ENCODE measurements at places on chromosomes 1 and 21. TPM values are rescaled to one million over a fixed set of nuclear protein-coding genes. Genes with fewer than 3 reads are reported as not detected.

DNA sequence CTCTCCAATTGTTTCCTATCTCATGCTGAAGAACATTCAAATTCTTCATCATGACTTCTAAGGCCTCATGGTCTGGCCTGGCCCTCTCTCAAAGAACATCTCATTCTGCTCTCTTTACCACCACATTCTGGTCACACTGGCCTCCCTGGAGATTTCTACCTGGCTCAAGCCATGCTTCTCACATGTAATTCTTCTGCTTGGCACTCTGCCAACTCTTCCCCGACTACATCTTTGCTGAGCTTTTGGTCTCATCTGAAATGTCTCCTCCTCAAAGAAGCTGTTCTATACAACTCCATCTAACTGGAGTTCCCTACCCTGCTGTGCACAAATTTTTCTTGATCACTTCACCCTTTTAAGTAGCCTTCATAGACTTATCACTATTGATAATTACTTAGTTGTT lies 1.4 kb upstream of the TBX19 start:
- H3K27ac ChIP-seq: no peak overlapping the region
- DNase-seq: no peak
- H3K4me3 ChIP-seq: no peak overlapping the region
- H3K36me3 ChIP-seq: no peaks in the 10 kb centered on the region
- H3K4me1 ChIP-seq: no peaks in the 10 kb centered on the region

GRCh38 chr1:22332795-22333499 lies 118.7 kb upstream of the ZBTB40 start:
- H3K27ac ChIP-seq: no peak overlapping the region
- H3K4me1 ChIP-seq: no peaks in the 10 kb centered on the region
- no peaks in the 10 kb centered on the region for H3K27me3 ChIP-seq
- no peaks in the 10 kb centered on the region for H3K36me3 ChIP-seq
- DNase-seq: no peak

DNA sequence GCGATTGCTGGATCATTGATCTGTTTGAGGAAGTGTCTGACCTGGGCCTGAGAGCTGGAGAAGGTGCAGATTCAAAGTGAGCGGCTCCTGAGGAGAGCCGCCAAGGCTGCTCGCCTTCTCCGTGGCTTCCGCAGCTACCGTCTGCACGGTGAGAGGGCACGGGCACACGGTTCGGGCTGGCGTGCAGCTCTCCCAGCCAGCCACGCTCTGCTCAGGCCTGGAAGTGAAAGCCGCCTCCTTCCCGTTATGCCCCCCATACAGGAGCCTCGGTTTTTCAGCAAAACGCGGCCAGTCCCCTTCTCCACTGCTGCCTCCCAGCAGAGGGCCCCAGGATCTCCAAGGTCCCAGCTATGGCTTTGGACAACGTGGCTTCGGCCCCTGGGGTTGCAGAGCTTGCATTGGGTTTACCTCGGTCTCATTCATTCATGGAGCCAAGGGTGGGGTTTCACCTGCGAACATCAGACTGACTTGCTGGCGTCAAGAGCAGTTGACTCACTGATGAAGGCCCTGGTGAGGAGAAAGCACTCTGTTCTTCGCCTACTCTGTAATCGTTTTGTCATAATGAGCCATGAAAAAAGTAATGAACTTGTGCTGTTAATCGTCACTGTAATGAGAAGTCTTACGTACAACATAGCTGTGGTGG lies 24.4 kb upstream of the PDXK start:
- H3K4me1 ChIP-seq: no peaks in the 10 kb centered on the region
- no peak for DNase-seq
- H3K27ac ChIP-seq: no peak overlapping the region
- H3K27me3 ChIP-seq: no peaks in the 10 kb centered on the region
- H3K36me3 ChIP-seq: no peaks in the 10 kb centered on the region

- H3K4me3 ChIP-seq: no peak overlapping the region
- DNase-seq: no peak
- H3K27me3 ChIP-seq: no peaks in the 10 kb centered on the region
- H3K4me1 ChIP-seq: peaks cover 39% of the 10 kb centered on the region
- H3K27ac ChIP-seq: peak overlapping the region; percentile 94
Measured at GRCh38 chr1:59671066-59671952, 143.4 kb upstream of the HOOK1 start.

GRCh38 chr1:75133750-75134646 lies at the start of gene LHX8:
TSS of gene LHX8 (plus strand) at chr1:75134388. CDS start at chr1:75136615, 2,227 bp downstream.
- H3K36me3 ChIP-seq: no peaks in the 10 kb centered on the region
- H3K27me3 ChIP-seq: peaks cover 4% of the 10 kb centered on the region
- H3K4me1 ChIP-seq: no peaks in the 10 kb centered on the region

DNA sequence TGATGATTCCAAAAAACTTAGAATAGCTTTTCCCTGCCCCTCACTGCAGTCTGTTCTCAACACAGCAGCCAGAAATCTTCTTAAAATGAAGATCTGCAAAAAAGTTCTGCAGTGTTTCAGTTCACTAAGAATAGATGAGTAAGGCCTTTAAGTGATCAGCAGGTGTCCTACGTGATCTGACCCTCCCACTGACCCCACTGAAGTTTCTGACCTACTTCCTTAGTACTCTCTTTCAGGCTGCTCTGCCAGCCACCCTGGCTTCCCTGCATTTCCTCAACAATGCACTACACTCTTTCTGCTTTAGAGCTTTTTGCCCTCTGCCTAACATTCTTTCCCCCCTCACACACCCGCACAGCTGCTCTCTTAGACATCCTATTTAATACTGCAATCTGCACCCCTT lies 182.5 kb downstream of the AKT3 start:
- H3K27me3 ChIP-seq: no peaks in the 10 kb centered on the region
- H3K4me1 ChIP-seq: no peaks in the 10 kb centered on the region
- no peaks in the 10 kb centered on the region for H3K36me3 ChIP-seq
- H3K4me3 ChIP-seq: no peak overlapping the region
- no peak for DNase-seq

The GUCA2B gene
- not detected for total RNA-seq

The CD247 gene
- 2.0 TPM for total RNA-seq

The RBM11 gene
- total RNA-seq: 5.6 TPM

The KRTAP19-3 gene
- total RNA-seq: not detected

The L1TD1 gene
- 0.16 TPM for total RNA-seq

The RGS18 gene
- 2.6 TPM for total RNA-seq

All from breast epithelium (tissue), 4 donors.